ENCODE measurements at places on chromosomes 2 and 18.
A peak's percentile ranks its signal among the peaks of the same experiment; 100 is the strongest.

DNA sequence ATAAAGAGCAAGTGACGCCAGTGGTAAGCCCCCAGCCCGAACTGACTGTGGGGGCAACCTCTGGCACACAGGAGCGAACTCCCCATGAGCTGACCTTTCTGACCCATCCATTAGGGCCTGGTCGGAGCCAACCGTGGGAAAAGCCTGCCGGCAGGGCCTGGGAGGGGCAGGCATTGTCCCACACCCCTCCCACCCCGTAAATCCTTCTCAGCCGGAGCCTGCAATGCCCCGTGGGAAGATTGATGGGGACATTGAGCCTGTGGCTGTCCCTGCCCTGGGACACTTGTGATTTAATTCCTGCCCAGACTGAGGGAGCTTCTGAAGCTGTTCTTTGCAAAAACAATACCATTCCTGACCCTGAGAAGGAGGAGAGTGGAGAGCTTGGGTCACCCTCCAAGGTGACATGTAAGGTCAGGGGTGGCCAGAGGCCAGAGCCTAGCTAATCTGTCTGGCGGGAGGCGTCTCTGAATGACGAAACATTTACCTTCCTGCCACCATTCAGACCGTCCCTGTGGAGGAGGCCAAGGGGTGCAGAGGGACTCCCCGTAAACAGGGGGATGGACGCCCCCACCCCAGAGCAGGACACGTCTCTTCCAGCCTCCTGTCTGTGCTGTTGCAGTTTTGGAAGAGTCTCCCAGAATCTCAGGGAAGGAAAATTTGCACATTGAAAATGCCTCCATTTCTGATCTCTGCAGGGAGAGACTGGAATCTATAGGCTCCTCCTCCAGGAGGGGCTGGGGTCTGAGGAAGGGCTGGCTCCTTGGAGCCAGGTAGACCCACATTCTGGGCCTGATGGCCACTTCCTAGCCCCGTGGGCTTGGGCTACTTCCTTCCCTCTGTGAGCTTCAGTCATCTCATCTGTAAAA lies 51.2 kb upstream of the HS6ST1 start:
- no peaks in the 10 kb centered on the region for H3K27me3 ChIP-seq
- peak; percentile 42 for DNase-seq
- H3K4me1 ChIP-seq: no peaks in the 10 kb centered on the region
- H3K4me3 ChIP-seq: no peak overlapping the region
- peak overlapping the region; percentile 99 for H3K27ac ChIP-seq
- no peaks in the 10 kb centered on the region for H3K36me3 ChIP-seq

GRCh38 chr2:128395196-128395595 lies 76.5 kb upstream of the HS6ST1 start:
- H3K36me3 ChIP-seq: no peaks in the 10 kb centered on the region
- no peaks in the 10 kb centered on the region for H3K27me3 ChIP-seq
- H3K4me1 ChIP-seq: peaks cover 2% of the 10 kb centered on the region
- peak; percentile 44 for DNase-seq
- H3K4me3 ChIP-seq: no peak overlapping the region

DNA sequence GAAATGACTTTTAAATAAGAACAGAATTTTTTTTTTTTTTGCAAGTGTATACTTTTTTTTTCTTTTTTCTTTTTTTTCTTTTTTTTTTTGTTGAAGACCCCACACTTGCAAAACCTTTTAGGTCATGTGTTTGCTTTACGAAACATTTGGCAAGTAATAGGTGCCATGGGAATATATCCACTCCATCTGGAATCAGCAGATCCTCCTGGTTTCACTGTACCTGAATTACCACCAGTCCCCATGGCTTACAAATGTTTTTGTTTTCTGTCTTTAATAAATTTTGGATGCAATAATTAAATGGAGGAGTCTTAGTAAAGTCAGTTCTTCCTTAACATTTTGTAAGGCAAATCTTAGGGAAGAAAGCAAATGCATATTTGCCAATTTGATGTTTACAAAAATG lies 559.7 kb upstream of the ZEB2 start:
- no peak for DNase-seq
- no peaks in the 10 kb centered on the region for H3K4me1 ChIP-seq
- no peaks in the 10 kb centered on the region for H3K27me3 ChIP-seq
- no peaks in the 10 kb centered on the region for H3K36me3 ChIP-seq

DNA sequence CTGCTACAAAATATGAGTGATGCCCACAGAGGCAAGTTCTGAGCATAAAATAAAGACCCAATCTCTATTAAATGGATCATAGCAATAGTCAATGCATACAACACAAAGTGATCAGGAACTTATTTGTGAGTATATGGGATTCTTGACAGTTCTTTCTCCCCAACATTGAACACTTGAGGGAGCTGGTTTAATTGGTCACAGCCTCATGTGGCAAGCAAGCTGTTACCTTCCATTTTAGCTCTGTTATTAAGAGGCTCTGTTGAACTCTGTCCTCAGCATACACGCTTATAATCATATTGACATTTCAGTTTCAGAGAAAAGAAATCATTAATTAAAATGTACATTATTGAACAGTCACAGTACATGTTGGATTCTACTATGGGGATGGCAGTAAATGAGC lies 37.6 kb upstream of the PAX3 start:
- no peak for DNase-seq
- no peak overlapping the region for H3K4me3 ChIP-seq
- H3K27me3 ChIP-seq: no peaks in the 10 kb centered on the region
- no peaks in the 10 kb centered on the region for H3K36me3 ChIP-seq

DNA sequence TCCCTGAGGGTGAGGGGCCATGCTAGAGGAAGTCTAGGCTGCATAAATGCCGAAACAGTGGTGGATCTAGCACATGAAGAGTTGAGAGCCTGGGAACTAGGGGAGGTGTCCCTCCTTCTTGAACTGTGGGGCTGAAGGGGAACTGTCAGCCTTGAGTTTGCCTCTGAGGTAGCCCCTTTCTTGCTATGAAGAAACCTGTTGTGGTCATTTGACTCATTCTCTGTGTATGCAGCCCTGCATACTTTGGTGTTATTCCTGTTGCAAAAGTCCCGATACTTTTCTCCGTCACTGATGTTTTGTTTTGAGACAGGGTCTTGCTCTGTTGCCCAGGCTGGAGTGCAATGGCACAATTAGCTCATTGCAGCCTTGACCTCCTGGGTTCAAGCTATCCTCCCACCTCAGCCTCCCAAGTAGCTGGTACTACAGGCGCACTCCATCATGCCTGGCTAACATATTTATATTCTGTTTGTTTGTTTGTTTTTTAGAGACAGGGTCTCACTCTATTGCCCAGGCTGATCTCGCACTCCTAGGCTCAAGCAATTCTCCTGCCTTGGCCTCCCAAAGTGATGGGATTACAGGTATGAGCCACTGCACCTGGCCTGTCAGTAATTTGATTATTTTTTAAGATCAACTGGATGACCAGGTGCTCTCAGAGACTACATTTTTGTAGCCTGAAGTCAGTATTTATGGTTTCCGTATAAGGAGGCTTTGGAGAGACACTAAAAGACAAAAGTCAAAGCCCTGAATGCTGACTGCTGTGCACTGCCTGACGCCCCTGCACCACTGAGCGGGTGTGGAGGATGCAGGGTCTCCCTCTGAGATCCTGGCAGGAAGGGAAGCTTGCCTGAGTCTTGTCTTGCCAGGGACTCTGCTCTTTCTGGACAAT lies 126.0 kb upstream of the MSH6 start:
- no peaks in the 10 kb centered on the region for H3K27me3 ChIP-seq
- no peak for DNase-seq
- H3K4me1 ChIP-seq: peaks cover 19% of the 10 kb centered on the region
- no peak overlapping the region for H3K4me3 ChIP-seq

- H3K36me3 ChIP-seq: no peaks in the 10 kb centered on the region
- no peak for DNase-seq
- no peak overlapping the region for H3K27ac ChIP-seq
- H3K27me3 ChIP-seq: no peaks in the 10 kb centered on the region
- no peak overlapping the region for H3K4me3 ChIP-seq
Measured at GRCh38 chr2:12177455-12178288, 431.2 kb downstream of the LPIN1 start.

GRCh38 chr2:84792856-84793522 lies 87.9 kb downstream of the TRABD2A start:
- no peaks in the 10 kb centered on the region for H3K36me3 ChIP-seq
- no peak for DNase-seq
- H3K27ac ChIP-seq: no peak overlapping the region
- H3K4me3 ChIP-seq: no peak overlapping the region
- no peaks in the 10 kb centered on the region for H3K27me3 ChIP-seq

All from endodermal cell (in vitro differentiated cells).